LHCN-M2 (cell line): ENCODE measurements at places on chromosomes 3 and 15.

- DNase-seq: no peak
Observed at GRCh38 chr3:147197739-147198138, 208.6 kb downstream of the ZIC4 start.

DNA sequence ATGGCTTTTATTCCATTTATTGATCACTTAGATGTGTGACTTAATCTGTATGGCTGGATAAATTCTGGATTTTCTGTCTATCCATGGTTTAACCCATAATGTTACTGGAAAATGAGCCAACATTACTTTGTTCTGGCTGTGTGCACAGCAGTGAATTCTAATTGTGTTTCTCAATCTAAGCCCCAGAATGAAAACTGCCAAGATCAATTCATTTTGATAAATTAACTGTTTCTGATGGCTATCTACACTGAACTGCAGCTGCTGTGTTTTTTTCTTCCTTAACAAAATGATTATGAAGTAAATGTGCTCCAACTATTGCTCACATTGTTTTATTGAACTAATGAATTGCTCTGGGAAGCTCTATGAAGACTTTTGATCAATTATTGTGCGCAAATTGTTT lies 35.7 kb upstream of the CPB1 start:
- no peak for DNase-seq

DNA sequence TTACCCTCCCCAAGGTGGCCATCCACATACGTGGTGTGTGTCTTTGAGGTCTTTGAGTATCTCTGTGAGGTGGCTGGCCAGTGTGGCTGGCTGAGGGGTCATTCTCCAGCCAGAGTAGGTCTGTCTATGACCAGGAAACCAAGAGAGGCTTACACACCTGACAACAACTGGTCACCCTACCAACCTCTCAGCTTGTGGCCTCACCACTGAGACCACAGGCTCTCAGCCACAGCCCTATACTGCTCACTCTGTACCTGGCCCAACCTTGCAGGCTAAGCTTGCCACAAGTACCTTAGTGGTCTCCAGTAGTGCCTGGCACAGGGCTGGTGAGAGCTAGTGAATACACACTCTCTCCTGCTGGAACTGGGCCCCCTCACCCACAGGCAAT lies 5.1 kb downstream of the HEMK1 start:
- DNase-seq: no peak

DNA sequence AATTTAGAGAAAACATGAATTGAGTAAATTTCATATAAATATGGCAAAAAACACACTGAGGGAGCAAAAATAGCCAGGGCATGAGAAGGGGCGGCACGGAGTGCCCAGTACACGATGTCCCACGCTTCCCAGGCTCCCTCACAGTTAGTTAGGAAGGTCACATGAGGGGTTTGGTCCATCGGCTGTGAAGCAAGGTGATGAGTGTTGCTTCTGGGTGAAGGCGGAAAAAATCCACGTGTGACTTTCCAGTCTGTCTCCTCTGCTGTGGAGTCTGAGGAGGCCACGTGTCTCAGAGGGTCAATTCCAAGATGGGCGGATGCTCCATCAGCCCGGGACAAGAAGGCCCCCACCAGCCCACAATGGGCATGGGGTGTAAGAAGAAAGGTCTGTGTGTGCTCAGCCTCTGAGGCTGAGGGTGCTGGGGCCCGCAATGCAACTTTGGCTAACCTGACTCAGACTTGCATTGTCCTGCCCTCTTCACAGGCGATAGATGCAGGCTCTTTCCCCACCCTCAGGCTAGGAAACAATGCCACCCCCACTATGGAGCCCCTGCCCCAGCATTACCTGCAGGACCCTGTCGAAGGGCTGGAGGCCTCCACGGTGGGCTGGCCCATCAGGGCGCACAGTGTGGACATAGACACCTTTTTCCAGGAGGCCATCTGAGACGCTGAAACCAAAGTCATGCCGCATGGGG lies 45.7 kb downstream of the GRIP2 start:
- no peak for DNase-seq
